G401 (cell line): ENCODE measurements at places on chromosomes 5 and 9. TPM values are rescaled to one million over a fixed set of nuclear protein-coding genes. Genes with fewer than 3 reads are reported as not detected.

GRCh38 chr9:109817846-109818472 lies 38.0 kb downstream of the PALM2AKAP2 start:
- DNase-seq, result peak; percentile 33

DNA sequence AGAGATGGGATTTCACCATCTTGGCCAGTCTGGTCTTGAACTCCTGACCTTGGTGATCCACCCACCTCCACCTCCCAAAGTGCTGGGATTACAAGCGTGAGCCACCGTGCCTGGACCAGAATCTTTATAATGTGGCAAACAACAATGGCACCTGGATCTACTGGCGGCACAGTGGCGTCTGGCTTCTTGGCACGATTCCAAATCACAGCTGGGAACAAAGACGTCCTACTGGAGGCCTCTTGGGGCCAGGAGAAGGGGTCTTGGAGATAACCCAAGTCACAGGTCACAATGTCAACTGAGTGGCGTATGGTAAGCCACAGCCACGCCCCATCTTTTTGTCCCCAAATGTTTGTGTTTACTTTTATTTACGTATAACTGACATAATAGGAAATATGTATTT lies 77.8 kb upstream of the RAPGEF1 start:
- no peak for DNase-seq

- DNase-seq, result no peak
These were observed 3.0 kb upstream of the SYNPO start for GRCh38 chr5:150637245-150638052.

- no peak for DNase-seq
These were observed 115.8 kb downstream of the EFNA5 start for GRCh38 chr5:107554776-107555424.

RGS7BP gene
- not detected in 2 replicates for total RNA-seq

- no peak for DNase-seq
These were observed 30.5 kb upstream of the MSH3 start for GRCh38 chr5:80623999-80624398.

DNA sequence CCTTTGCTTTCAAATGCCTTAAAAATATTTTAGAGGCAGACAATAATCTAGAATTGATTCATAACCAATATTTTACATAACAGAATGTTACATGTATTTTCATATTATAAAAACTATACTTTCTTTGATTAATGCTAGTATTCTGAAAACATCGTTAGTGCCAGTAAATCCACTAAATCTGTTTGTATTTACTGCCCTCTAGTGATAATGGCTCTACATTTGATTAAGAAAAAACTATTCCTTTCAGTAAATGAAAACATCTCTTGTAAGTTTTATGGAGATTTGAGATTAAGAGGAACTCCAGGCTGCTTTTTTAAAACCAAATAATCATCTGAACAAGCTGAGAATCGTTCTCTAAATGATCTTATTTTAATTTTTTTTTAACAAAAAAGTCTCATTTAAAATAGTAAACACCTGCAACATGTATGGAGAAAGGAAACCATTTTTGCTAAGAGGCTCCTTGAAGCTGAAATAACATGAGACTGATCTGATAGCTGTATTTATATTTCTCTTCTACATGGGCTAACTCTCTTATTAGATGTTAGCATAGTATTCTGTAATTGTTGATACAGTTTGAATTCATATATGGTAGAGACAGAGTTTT lies 424.7 kb downstream of the RAB3C start:
- peak; percentile 60 for DNase-seq

DNA sequence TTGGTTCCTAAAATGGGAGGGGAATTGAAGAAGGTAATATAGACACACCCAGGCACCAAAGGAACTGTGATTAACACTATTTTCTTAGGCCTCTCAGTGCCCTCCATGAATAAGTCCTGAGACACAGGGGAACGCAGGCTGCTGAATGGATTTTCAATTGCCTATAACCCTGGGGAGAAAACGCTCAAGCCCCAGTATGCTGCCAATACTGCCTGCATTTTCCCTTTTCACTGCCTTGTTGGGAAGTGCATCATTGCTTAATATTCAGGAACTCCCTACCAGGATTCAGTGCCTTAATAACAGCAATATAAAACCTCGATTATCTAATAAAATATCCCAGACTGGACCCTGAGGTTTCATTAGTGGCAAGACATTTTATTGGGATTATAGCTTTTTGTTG lies 25.4 kb downstream of the APBA1 start:
- DNase-seq, result peak; percentile 37

DNA sequence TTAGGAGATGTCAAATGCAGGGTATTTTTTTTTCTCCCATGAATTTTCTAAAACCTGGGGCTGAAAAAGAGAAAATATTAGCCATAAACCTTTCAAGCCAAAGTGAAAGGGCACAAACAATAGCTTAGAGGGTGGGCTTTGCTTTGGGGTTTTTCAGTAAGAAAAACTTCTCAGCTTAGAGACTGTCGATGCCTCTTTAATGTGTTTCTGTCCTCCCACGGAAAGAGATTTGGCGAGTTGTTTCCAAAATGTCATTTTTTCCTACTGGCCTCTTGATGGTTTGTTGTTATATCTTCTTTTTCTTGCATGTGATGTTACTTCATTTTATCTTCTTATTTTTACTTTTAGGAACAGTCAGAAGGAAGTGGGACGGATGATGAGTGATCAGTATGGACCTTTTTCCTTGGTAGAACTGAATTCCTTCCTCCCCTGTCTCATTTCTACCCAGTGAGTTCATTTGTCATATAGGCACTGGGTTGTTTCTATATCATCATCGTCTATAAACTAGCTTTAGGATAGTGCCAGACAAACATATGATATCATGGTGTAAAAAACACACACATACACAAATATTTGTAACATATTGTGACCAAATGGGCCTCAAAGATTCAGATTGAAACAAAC lies 177.3 kb downstream of the SMARCA2 start:
- DNase-seq, result no peak

PCAT7 gene
- 11.6 and 19.3 TPM in 2 replicates for total RNA-seq

DNA sequence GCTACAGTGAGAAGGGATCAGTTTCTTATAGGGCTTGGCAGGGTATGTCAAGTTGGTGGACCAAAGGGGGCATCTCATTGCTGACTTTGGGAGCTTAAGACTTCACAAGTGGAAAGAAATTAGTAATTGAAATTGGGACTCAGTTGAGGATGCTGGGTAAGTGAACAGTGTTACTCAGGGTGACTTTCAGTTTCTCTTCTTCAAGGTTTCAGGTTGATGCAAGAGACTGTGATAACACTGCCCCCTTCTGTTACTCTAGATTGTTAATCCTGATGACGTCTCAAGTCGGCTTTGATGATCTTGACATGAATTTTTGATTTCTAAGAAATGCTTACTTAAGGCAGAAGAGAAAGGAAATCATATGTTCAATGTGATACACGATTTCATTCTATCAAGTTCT lies 21.3 kb downstream of the KCTD16 start:
- peak; percentile 25 for DNase-seq

RPL12 gene
- 1,861 and 2,468 TPM in 2 replicates for total RNA-seq

DNA sequence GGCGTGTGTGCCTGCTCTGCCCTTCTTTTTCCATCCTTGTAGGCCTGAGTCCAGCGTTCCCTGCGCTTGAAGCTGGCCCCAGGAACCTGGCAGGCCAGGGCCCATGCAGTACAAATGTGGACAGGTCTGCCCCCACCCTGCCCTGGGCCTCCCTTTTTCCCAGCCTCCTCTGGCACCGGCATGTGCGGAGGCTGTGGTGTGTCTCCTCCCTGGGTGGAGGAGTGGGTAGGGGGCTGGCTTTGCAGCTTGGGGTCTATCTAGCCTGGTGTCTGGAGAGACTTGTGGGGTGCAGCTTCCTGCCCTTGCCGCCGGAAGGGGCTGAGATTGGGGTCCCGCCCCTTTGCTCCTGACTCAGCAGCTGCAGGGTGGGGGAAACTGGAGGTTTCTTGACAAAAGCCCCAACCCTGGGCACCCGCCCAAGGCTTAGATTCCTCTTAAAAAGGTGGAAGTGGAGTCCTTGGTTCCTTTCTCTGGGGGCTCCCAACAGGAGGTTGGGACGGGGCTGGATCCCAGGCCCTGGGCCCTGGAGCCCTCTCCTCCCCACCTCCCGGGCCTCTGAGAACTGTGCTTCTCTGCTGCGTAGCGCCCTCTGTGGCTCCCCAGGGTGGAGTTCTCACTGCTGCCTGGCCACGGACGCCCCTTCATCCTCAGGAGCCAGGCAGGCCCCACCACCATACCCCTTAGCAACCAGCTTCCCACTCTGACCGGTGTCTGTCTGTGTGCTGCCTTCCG lies 18.0 kb downstream of the RXRA start:
- DNase-seq, result no peak

LVRN gene
- total RNA-seq, result not detected in 2 replicates

GABBR2 gene
- not detected in 2 replicates for total RNA-seq

GRCh38 chr5:149707097-149707496 lies 23.0 kb upstream of the PPARGC1B start:
- no peak for DNase-seq

PCDHA13 gene
- 0.54 and 0.86 TPM in 2 replicates for total RNA-seq

WHRN gene
- 4.7 and 7.2 TPM in 2 replicates for total RNA-seq

- DNase-seq, result no peak
These were observed 90.5 kb upstream of the DNAH5 start for GRCh38 chr5:14034963-14035362.

GRCh38 chr9:133999851-134000265 lies 7.7 kb upstream of the VAV2 start:
- no peak for DNase-seq

GRCh38 chr9:110206389-110206788 lies 1.6 kb downstream of the C9orf152 start:
- no peak for DNase-seq

DNA sequence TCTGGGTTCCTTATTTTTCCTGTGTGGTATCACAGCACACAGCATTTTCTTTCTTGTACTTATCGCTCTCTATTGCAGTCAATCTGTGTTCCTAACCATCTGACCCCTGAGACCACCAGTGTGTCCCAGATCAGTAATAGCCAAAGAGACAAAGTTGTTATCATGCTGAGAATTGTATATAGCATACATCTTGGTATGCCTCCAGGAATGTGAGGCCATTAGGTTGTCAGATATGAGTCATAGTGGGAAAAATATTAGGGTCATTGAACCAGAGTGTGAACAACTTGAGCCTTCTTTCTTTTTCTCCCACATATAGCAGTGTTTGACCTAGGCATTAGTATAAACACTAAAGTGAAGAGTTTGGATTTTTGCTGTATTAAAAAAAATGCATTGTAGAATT lies 106.3 kb downstream of the NDUFAF2 start:
- no peak for DNase-seq

DNA sequence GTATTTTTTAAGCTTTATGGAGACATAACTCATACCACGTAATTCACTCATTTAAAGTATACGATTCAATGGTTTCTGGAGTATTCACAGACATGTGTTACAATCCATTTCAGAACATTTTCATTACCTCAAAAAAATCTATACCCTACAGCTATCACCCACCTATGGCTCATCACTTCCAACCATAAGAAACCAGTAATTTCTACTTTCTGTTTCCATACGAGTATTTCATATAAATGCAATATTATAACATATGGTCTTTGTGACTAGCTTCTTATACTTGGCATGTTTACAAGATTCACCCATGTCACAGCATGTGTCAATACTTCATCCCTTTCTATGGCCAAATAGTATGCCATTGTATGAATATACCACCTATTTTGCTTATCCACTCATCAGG lies 18.8 kb downstream of the UBQLN1 start:
- DNase-seq, result no peak

- DNase-seq, result peak; percentile 35
These were observed 777 bp downstream of the ENDOG start for GRCh38 chr9:128818839-128819715.

TMEM215 gene
- not detected in 2 replicates for total RNA-seq

GRCh38 chr9:112176524-112176923 lies 1.4 kb upstream of the SUSD1 start:
- DNase-seq, result no peak

- DNase-seq, result no peak
These were observed 39.3 kb downstream of the GARNL3 start for GRCh38 chr9:127303830-127304229.

PCDHB16 gene
- total RNA-seq, result 0.25 and 1.3 TPM in 2 replicates

GRCh38 chr9:130918826-130919558 lies 20.1 kb downstream of the FIBCD1 start:
- DNase-seq, result no peak

- peak; percentile 3 for DNase-seq
These were observed 489 bp downstream of the CHMP5 start for GRCh38 chr9:33265211-33265865.

DNA sequence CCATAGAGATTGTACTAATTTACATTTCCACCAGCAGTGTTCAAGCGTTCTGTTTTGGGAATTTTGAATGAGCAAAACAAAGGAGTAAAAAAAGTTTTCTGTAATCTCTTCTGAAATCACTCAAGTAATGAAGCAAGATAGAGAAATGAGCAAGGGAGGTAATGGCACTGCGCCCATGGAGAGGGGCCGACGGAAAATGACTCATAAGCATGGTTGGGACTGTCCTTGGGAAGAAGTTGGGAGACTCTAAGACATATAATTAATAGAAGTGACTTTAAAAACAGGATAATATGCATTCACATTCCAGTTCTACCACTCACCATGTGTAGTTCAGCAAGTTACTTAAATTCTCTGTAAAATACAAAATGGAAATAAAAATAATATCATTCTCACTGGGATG lies 62.5 kb upstream of the C5orf46 start:
- DNase-seq, result no peak

DNA sequence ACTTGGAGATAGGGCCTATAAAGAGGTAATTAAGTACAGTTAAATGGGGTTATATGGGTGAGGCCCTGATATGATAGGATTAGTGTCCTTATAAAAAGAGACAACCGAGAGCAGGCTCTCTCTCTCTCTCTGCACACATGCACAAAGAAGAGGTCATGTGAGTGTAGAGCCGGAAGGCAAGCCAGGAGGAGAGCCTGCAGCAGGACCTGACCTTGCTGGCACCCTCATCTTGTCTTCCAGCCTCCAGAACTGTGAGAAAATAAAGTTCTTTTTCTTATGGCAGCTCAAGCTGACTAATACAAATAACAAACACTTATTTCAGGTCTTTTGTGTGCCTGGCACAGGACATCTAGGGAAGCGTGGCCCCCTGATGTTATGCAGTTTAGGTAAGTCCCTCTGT lies 62.1 kb downstream of the ARHGAP26 start:
- DNase-seq, result no peak

GRCh38 chr5:97229196-97229595 lies 46.1 kb upstream of the RIOK2 start:
- DNase-seq, result no peak

- DNase-seq, result no peak
These were observed 196.6 kb upstream of the OTULINL start for GRCh38 chr5:14385019-14385418.
